ENCODE measurements at places on chromosomes 12 and 14.

DNA sequence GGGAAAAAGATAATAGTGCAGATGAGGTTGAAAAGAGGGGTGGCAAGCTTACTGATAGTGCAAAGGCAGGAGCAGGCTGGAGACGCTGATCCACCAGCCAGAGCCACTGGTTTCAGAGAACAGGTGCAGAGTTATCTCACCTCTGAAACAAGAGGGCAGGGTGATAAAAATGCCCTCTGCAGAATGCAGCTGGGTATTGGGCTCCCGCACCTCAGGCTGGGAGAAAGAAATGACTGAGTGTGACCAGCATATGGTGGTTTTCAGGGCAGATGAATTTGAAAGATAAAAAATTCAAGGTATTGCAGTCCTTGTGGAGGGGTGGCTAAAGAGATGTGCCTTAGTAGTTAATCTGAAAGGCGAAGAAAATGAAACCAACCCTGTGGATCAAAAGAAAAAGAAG, 2.9 kb upstream of the TMEM30B start:
- DNase-seq, result no peak

- no peak for DNase-seq
Measured at GRCh38 chr12:100359248-100359647, 2.4 kb downstream of the SLC17A8 start.

DNA sequence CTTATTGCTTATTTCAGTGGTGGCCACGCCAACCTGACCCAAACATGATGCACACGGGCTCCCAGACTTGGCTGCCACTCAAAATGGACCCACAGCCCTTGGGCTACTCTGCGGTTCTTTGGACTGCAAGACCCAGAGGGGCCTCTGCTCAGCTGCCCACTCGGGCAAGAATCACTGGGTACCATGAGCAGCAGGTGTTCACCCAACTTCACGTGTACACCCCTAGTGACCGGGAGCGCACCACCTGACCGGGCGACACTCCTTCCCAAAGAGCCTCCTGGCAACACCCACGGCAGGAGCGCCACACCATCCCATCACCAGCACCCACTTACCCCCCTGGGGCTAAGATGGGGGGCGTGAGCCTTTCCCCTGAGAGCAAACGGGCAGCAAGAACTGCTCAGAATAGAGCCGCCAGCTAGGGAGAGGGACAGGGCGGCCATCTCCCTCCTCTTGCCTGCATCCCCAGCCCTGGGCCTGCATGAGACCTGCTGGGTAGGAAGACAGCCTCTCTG, 32.0 kb downstream of the CCNK start:
- no peak for DNase-seq

- DNase-seq, result no peak
Measured at GRCh38 chr12:126789963-126790362, 1477.0 kb upstream of the TMEM132C start.

DNA sequence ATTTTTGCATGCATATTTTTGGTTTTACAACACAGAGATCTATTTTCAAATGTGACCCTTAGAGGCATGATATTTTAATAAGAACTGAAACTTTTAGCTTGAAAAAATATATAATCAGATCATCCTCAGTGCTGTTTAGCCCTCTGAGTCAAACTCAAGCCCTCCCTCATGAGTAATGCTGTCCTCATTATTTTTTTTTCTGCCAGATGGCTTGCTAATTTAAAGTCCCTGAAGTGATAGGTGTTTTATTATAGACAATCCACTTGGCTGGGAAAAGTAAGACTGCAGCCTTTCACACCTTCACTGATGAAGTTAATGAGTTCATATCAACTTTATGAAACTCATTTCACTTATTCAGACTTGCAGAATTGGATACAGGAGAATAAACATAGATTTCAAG, 227.7 kb downstream of the SLC16A7 start:
- no peak for DNase-seq

DNA sequence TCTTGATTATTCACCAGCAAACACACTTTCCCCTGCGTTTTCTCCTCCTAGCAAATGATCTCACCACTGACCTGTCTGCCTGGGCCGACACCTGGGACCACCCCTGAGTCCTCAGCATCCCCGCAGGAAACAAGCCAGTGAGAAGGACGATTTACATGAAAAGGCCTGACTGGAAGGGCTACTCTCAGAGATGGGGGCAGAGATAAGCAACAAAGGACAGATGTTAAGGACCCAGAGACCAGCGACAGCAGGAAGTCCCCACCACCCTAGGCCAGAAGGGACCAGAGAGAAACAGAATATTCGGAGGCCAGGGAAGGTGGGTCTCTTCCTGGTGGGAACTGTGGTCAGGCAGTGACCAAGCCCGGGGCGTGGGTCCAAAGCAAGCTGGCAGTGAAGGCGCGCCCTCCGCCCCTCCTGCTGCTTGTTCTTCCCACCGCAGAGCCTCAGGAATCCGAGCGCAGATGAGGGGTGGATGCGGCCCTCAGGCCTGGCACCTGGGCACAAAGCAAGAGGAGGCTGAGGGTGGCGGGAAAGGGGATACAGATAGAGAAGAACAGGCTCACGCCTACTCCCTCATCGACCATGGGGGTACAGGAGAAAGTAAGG, 55.8 kb downstream of the STX2 start:
- DNase-seq, result no peak

DNA sequence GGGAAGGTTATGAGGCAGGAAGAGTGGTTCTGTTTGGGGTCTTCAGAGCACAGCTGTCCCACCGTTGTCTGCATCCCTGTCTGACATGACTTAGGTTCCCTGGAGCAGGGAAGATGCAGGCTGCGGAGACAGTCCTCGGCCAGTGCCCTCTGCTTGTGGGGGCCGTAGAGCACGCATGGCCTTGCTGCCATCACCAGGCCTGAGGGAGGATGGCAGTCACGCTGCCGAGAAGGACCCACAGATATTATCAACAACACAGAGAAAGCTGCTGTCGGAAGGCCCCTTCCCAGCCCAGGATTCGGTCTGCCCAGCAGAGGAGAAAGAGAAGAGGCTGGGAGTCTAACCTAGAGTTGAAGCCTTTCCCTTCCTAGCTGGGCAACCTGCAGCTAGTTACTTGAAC, 35.0 kb downstream of the ERH start:
- DNase-seq, result no peak
